ENCODE measurements at places on chromosomes 1 and 21.

DNA sequence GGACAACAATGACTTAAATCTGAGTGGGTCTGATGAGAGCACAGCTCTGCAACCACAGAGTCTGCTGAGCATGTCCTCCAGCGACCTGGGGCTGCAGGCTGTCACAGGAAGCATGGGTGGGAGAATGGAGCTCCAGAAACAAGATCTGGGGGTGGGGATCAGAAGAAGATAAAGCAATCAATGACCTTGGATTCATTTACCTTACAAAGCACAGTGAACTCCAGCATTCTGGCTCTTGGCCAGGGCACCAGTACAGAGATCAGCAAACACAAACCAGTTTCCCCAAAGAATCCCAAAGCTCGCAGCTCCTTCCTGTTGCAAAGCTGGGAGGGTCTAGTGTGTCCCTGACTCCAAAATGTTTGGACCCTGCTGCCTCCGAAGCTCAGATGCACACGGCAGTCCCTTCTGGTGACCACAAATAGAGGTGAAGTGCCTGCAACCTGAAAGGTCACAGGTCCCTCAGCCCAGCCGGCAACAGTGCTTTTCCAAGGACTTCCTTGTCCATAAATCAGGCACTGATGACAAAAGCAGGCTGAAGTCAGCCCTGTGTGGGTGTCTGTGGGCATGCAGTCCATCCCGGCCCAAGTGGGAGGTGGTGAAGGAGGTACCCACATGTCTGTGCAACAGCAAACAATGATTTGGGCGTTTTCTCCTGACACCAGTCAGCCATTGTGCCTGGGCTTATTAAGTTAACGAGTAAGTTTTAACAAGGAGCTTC lies 76.1 kb downstream of the SH3BGR start:
- DNase-seq, result no peak

DNA sequence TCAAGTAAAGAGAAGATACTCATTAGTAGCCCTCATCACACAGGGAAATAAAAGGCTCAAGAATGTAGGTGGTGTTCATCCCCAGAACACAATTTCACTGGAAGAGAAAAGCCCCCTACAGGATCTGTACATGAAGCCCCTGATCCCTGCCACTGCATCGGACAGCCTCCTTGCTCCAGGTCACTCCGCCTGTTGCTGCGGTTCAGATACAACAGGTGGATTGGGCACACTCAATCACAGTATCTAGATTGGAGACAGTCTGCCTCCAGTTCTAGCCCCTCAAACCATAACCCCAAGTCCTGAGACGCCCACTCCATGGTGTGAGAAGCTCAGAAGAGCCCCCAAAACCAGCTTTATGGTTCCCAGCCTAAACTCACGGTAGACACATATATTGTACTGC lies 1.1 kb downstream of the SLAMF9 start:
- no peak for DNase-seq

DNA sequence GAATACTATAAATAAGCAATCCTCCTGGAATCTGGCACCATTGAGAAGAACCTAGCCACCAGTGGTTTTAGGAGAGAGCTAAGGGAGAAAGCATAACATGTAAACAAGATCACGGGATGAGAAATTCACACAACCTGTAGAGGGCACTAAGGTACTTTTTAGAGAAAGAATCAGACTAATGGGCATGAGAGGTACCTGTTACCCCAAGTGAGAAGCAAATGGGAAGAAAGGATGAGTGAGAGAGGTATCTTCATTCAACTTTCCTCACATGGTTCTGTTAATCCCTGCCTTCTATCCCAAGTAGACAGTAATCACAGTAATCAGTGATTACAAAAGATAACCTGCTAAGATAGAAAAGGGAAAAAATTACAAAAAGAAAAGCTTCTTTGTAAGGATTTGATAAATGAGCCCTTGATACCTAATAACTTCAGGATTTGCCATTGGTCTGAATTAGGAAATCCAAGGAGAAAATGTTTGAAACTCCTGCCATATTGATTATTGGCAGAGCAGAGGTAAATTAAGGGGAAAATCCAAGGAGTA lies 251.1 kb upstream of the ADGRL2 start:
- DNase-seq, result no peak

- DNase-seq, result no peak
Observed at GRCh38 chr1:93668121-93668520, 13.5 kb downstream of the BCAR3 start.

- no peak for DNase-seq
Observed at GRCh38 chr21:22710721-22711120, 1712.5 kb downstream of the NCAM2 start.

DNA sequence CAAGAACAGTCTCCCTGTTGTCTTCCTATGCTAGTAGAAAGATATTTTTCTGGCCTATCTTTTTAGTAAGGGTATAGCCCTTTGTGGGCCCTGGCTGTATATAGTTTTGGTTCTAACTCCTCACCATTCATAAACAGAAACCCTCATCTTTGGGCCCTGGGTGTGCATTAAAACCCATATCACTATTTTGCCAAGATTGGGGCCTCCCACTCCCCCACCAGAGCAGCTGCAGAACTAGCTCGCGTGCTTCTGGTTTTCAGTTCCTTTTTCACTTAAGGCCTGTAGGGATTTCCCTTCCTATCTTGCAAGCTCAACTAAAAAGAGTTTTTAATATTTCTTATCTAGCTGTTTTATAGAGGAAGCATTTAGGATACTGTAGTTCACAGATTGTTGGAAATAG lies 106.4 kb downstream of the RGL1 start:
- no peak for DNase-seq

GRCh38 chr21:45515241-45516061 lies 26.8 kb downstream of the SLC19A1 start:
- no peak for DNase-seq

GRCh38 chr1:89842567-89843272 lies 21.9 kb downstream of the LRRC8D start:
- DNase-seq, result peak; percentile 56

DNA sequence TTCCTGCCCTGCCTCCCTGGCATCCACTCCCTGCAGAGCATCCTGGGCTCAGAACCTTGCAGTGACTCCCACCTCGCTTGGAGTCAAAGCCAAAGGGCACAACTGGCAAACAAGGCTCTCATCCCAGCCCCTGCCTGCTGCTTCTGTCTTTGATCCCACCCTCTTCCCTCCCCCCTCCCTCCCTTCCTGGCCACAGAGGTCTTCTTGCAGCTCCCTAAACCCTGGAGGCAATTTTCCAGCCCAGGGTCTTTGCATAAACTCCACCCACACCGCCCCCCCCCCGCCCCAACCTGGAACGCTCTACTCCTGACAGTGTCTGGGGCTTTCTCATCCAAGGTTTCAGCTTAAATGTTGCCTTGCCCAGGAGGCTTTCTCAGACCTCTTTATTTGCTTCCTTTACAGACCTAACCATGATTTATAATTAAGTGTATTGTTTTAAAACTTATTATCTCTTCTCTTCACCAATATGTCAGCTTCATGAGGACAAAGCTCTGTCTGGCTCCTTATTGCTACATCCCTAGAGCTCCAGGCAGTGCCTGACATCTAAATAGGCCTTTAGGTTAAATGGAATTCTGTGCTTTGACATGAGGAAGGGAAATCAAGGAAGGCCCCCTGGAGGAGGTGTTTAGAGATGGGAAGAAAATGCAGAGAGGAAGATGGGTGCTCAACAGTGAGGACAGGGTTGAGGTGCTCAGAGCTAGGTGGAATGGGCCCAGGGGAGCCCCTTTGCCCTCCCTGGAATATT lies 37.7 kb upstream of the PADI1 start:
- no peak for DNase-seq

Data from NCI-H187 (cell line).